CD14-positive monocyte (primary cell): ENCODE measurements at places on chromosomes 2 and 18.
A peak's percentile ranks its signal among the peaks of the same experiment; 100 is the strongest.

GRCh38 chr18:55268151-55268601 lies 308.9 kb upstream of the CCDC68 start:
- peak; percentile 18 for DNase-seq

GRCh38 chr18:34957119-34957863 lies 83.9 kb upstream of the MAPRE2 start:
- no peak for DNase-seq

DNA sequence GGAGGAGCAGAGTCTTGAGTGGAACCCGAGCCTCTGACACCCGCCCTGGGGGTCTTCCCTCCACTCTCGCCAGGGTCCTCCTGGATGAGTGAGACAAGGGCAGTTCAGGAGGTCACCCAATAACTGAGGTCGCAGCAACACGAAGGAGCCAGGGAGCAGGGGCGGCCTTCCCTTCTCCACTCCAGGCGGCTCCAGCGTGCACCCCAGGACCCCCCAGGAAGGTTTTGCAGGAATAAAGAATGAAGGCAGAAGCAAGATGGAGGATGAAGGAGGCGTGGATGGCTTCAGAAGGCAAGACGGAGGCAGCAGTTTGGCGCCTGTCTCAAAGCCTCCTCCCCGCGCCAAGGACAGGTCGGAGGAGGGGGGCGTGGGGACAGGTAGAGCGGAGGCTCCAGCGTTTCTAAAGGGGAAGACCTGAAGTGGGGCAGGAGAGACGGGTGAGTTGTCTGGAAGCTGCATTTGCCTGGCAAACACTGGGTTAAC lies 579 bp upstream of the ITM2C start:
- no peak for DNase-seq

DNA sequence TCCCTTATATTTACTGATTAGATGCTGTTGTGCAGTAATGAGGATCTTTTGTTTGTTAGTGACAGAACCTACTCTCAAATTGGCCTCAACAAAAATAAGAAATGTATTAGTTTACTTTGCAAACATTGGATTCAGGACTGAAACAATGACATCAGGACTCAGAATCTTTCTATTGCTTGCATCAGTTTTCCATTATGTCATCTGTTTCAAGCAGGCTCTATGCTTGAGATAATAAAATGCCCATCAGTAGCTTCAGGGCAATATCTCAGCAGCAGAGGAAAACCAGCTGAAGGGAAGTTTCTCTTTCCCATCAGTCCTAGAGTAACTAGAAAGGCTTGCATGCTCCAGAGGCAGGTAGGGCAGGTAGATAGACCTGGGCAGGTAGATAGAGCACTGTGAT lies 375.5 kb upstream of the SLC8A1 start:
- no peak for DNase-seq

DNA sequence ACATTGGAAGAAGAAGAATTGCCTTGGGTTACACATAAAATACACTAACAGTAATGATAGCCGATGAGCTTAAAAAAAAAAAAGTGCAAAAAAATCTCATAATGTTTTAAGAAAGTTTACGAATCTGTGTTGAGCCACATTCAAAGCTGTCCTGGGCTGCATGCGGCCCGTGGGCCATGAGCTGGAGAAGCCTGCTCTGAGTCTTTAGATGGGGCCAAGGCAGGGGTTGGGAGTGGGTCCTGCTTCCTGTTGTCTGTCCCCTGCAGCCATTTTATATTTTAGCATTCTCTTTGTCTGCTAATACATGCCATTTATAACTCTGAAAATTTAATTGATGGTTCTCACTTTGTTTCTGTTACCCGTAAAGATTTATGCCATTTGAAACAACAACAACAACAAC lies 93.2 kb downstream of the EPC2 start:
- DNase-seq, result no peak

DNA sequence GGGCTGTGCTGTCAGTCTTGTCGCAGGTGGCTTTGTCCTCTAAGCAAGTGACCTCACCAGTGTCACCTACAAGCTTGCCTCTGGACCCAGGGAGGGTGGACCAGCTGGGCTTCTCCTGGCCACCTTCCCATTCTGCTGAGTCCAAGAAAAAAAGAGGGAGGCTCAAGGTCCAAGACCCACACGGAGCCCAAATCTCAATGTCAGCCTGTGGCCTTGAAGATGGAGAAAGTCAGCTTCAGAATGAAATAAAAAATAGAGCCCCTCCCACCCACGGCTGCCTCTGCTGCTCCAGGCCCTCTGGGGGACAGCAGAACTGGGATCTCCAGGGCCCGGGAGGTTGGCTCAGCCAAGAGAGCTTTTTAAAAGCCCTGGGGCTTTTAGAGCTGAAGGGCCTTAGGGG lies 145.9 kb downstream of the TNS1 start:
- no peak for DNase-seq

- peak; percentile 52 for DNase-seq
Observed at GRCh38 chr2:43169099-43169945, 57.1 kb downstream of the ZFP36L2 start.

GRCh38 chr2:224359569-224359968 lies 42.3 kb downstream of the FAM124B start:
- no peak for DNase-seq

GRCh38 chr2:26712486-26713465 lies 20.3 kb downstream of the KCNK3 start:
- DNase-seq, result no peak

- DNase-seq, result no peak
Observed at GRCh38 chr18:5729983-5730699, 165.2 kb downstream of the TMEM200C start.

DNA sequence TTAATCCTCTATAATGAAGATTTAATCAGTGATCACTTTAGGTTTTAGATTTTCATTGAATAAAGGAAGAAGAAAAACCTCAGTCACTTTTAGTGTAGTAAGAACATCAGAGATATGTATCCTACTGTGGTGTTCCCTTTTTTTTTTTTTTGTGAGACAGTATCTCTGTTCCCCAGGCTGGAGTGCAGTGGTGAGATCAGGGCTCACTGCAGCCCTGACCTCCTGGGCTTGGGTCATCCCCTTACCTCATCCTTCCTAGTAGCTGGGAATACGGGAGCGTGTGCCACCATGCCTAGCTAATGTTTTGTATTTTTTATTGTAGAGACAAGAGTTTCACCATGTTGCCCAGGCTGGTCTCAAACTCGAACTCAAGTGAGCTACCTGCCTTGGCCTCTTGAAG lies 5.1 kb downstream of the SLC39A10 start:
- DNase-seq, result no peak

DNA sequence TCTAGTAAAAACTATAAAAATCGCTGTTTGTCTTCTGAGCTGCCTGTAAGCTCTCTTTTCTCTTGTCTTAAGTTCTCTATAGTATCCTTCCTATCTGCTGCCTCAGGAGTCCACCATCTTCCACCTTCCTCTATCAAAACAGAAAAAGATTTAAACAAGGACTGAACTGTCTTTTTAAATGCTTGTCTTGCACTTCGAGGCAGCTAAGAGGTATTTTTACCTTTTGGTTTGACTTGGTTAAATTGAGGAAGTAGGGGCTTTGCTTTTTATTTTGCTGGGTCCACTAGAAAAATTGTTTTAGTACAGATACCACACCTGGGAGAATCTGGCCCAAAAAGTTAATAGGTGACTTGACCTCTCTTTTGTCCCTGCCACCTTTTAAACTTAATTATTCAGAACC lies 12.2 kb downstream of the SESTD1 start:
- no peak for DNase-seq

DNA sequence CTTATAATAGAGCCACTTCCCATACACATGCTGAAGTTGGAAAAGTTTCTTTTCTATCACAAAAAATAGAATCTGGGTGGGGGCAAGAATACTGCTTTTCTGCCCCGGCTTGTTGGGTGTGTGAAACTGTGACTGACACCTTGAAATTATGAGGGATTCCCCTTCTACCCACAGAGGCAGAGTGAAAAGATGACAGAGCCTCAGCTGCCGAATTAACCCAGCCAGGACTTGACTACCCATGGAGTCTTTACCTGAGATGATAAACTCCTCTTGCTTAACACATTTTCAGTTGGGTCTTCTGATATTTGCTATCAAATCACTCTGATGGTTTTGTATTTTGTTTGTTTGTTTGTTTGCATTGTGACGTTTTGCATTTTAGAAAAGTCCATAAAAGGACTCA lies 66.0 kb upstream of the PMAIP1 start:
- no peak for DNase-seq

GRCh38 chr2:60771508-60771907 lies 15.4 kb downstream of the PAPOLG start:
- no peak for DNase-seq

GRCh38 chr2:190215620-190216019 lies 104.0 kb downstream of the HIBCH start:
- no peak for DNase-seq

- no peak for DNase-seq
Observed at GRCh38 chr18:64165906-64166305, 17.0 kb upstream of the LINC00305 start.

- no peak for DNase-seq
Observed at GRCh38 chr18:56841836-56842235, 190.7 kb downstream of the WDR7 start.

DNA sequence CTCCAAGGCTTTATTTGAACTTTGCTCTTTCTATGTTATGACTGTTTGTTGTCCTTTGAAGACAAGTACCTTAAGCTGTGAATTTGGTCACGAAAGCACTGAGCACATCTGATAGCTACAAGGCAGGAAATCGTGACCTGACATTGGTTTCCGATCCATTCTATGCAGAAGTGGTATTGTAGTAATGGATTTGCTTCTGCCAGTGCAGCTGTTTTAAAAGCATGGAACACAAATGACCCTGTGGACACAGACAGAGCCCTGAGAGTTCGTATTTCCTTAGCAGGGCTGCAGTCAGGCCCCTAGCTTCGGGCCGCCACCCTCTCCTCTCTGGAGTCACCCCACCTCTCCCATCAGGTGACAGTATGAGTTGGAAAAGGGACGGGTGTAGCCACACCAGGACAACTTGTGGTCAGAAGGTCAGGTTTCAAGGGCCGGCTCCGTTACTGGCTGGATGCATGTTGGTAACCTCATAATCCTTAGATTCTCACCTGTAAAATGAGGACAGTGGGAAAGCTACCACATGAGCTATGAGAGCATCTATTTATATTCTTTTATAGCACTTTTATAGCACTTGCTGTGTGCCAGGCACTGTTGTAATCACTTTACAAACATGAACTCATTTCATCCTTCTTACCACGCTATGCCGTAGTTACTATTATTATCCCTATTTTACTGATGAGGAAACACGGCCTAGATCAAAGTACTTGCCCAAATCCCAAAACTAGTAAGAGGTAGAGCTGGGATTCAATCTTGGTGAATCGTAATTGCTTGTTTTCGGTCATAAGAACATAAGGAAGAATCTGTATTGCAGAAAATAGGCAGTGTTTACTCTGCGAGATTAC lies 70.2 kb downstream of the SPATS2L start:
- no peak for DNase-seq

DNA sequence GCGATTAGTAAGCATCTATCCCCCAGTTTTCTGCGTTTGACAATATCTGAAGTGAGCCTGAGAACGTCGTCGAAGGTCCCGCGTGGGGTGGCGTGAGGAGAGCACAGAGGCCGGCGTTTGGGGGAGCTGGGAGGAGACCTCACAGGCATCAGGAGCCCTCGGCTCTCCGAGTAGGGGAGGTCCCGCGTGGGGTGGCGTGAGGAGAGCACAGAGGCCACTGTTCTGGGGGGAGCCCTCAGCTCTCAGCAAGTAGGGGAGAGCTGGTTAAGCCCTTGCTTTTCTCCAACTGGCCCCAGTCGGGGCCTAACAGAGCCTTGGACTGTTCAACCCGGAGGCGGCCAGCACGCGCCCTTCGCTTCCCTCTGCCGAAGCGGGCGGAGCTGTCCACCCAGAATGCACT lies 134.3 kb downstream of the NFATC1 start:
- DNase-seq, result no peak

GRCh38 chr2:242030226-242030575 lies 160.7 kb downstream of the RTP5 start:
- DNase-seq, result no peak

DNA sequence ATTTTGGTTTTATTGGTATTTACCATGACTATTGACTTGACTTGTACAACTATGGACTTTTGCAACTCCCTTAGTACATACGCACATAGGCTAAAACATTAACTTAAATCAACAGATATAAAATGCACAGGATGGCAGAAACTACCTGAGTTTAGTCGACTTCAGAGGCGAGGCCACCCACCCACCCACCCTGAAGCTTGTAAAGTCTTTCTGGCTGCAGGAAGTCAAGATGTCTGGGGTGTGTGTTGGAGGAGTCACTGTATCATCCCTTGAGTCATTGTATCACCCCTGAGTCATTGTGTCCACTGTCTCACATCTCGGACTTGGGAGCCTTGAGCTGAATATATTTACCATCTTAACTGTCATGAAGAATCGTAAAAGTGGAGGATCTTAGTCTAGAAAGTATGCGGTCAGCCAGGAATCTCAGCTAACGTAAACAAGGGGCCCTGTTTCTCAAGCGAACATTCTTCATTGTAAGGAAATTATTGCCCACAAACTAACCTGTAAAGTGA lies 140.0 kb upstream of the ST6GAL2 start:
- DNase-seq, result no peak

GRCh38 chr2:65481961-65482360 lies 49.6 kb upstream of the SPRED2 start:
- no peak for DNase-seq

DNA sequence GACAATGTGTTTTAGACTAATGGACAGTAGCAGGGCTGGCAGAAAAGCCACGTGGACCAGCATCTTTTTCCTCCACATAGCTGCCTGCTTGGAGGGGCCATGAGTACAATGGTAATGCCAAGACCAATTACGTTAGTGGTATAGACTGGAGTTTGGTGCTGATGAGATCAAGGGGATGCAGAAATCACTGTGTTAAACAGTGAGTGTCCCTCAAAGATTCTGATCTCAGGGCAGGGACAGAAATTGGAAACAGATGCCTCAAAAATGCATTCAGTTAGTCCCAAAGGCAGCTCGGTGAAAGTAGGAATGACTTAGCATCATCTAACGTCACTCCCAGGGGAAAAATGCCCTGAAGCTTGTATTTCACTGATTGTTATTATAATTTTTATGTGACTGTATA lies 72.4 kb downstream of the SLC16A14 start:
- no peak for DNase-seq

GRCh38 chr2:102597788-102598187 lies 21.6 kb upstream of the SLC9A2 start:
- no peak for DNase-seq

DNA sequence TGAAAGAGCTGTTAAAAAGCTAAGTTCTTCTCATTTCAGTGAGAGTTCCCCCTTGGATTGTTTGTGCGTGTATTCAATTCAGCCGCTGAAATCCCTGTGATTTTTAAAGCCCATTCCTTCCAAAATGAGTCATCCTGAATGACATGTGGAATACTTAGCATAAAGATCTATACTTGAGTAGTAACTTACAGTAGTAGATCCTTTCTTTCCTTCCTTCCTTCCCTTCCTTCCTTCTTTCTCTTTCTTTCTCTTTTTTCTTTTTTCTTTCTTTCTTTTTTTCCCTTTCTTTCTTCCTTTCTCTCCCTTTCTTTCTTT lies 18.2 kb upstream of the SOX11 start:
- DNase-seq, result no peak

GRCh38 chr18:31506024-31506742 lies 8.2 kb downstream of the DSG2 start:
- DNase-seq, result no peak

- DNase-seq, result no peak
Observed at GRCh38 chr2:65605743-65606058, 173.3 kb upstream of the SPRED2 start.
